ENCODE measurements at places on chromosomes 1 and 21. TPM values are rescaled to one million over a fixed set of nuclear protein-coding genes. Genes with fewer than 3 reads are reported as not detected.
A peak's percentile ranks its signal among the peaks of the same experiment; 100 is the strongest.

DNA sequence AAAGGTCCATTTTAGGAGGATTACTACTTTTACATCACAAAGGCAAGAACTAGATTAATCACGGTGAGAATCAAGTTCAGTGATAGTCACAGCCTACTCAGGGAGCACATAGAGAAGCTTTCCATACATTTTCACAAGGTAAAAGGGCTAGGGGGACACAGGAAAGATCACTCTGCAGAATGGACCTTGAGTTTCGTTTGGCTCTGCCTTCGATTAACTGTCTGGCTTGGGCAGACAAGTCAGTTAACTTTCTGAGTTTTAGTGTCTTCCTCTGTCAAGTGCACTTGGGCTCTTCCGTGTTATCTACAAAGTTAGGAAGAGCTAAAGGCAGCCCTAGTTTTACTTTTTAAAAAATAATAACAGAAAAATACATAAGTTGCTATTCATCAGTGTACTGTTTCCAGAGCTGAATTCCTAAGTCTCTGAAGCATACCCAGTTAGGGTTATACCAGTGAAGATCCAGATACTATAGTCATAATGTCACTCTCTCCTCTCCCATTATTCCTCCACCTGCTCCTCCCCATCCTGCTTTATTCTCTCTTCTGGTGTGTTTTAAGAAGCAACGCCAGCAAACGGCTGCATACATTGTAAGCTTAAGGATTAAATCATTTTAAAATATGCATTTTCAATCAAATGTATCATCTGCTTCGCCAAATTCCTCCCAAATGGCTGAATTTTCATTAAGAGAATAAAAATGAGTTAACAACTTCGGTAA lies 1.7 kb downstream of the CEP170 start:
- peak overlapping the region; percentile 99 for H3K27ac ChIP-seq
- H3K4me1 ChIP-seq: peaks cover 59% of the 10 kb centered on the region

Gene LCE3D
- not detected for polyA plus RNA-seq

Gene TRIM46
- 0.13 TPM for polyA plus RNA-seq

GRCh38 chr1:99970713-99971255 lies 988 bp downstream of the SLC35A3 start:
- H3K36me3 ChIP-seq: peaks cover 5% of the 10 kb centered on the region
- no peak for DNase-seq
- peak overlapping the region; percentile 99 for H3K4me3 ChIP-seq
- H3K27ac ChIP-seq: peak overlapping the region; percentile 95
- peaks cover 41% of the 10 kb centered on the region for H3K4me1 ChIP-seq
- no peaks in the 10 kb centered on the region for H3K27me3 ChIP-seq

DNA sequence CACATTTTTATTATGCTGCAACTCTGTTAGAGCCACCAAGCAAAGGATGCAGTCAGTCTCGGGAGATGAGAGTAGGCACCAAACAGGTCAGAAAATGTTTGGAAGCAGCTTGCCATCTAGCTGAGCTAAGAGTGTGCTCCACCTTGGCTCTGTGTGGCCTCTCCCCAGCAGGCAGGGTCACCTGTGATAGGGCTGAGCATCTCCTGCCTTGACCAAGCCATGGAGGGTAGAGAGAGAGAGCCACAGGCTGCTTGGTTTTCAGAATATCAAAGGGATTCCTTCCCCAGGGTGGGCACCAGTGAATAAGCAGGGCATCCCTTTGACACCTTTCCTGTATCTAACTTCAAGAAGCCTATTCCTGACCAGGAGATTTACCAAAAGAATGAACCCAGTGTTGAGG lies 135.5 kb downstream of the SDCCAG8 start:
- no peaks in the 10 kb centered on the region for H3K4me1 ChIP-seq
- no peaks in the 10 kb centered on the region for H3K36me3 ChIP-seq
- DNase-seq: no peak

Gene ELF3
- not detected for polyA plus RNA-seq

GRCh38 chr1:7110321-7110720 lies 325.1 kb downstream of the CAMTA1 start:
- H3K27ac ChIP-seq: no peak overlapping the region
- DNase-seq: no peak
- peaks cover 34% of the 10 kb centered on the region for H3K27me3 ChIP-seq
- H3K36me3 ChIP-seq: no peaks in the 10 kb centered on the region
- no peaks in the 10 kb centered on the region for H3K4me1 ChIP-seq

Gene MYOM3
- not detected for polyA plus RNA-seq

GRCh38 chr1:234544087-234544579 lies 65.2 kb upstream of the TARBP1 start:
- H3K27ac ChIP-seq: no peak overlapping the region
- peaks cover 18% of the 10 kb centered on the region for H3K27me3 ChIP-seq
- peaks cover 11% of the 10 kb centered on the region for H3K4me1 ChIP-seq
- no peaks in the 10 kb centered on the region for H3K36me3 ChIP-seq

Gene TFF2
- polyA plus RNA-seq: not detected

DNA sequence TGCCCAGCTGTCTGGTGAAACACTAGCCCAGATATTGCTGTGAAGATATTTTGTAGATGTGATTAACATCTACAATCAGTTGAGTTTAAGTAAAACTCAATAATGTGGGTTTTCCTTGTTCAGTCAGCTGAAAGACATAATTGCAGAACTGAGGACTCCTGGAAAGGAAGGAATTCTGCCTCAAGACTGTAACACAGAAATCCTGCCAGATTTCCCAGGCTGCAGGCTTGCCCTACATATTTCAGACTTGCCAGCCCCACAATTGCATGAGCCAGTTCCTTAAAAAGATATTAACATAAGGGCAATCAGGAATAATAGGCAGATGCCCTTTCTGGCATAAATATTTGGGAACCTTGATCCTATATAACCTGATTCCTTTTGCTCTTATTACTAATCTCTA lies 14.2 kb upstream of the NIBAN1 start:
- no peak overlapping the region for H3K4me3 ChIP-seq
- H3K27ac ChIP-seq: no peak overlapping the region
- no peak for DNase-seq
- H3K36me3 ChIP-seq: no peaks in the 10 kb centered on the region

DNA sequence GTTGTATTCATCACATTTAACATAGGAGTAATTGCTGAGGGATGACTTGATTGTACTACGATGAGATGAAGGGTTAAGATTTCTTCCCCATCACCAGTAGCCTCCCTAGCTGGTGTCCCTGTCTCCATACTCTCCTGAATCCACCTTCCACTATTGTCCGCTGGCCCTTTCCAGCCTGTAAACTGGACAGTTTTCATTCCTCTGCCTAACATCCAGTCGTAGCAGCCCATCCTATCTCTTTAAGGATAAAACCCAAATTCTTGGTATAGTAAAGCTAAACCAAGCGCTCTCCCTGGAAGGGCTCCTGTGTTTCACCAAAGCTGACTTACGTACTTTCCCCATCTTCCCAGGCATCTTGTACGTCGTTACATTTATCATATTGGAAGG lies 670 bp downstream of the COX20 start:
- H3K4me3 ChIP-seq: peak overlapping the region; percentile 97
- H3K27me3 ChIP-seq: no peaks in the 10 kb centered on the region
- peaks cover 64% of the 10 kb centered on the region for H3K4me1 ChIP-seq
- peak overlapping the region; percentile 100 for H3K27ac ChIP-seq
- DNase-seq: no peak

Gene FCGR1A
- polyA plus RNA-seq: not detected

Gene KRTAP12-2
- not detected for polyA plus RNA-seq

DNA sequence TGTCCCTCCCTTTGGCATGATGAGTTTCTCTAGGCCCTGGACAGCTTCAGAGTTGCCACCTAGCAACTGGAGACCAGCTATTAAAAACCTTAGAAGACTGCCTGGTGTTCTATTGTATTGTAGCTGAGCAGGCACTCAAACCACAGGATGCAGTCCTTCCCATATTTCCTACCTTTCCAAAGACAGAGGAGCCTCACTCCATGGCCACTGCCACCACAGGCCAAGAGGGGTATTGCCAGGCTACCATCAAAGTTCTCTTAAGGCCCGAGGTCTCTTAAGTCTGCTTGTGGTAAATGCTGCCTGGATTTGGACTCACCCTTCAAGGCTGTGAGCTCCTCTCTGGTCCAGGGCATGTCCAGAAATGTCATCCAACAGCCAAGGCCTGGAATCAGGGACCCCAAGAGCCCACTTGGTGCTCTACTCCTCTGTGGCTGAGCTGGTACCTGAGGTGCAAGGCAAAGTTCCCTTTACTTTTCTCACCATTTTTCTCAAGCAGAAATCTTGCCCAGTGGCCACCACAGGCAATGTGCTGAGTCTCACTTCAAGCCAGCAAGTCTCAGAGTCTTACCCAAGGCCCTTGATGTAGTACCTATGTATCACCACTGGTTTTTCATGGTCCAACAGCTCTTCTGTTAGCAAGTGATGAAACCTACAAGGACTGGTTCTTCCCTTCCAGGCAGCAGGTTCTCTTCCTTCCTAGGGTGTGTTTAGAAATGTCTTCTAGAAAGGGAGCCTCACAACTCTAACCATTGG lies 269.4 kb downstream of the AMY1C start:
- H3K27ac ChIP-seq: no peak overlapping the region
- H3K27me3 ChIP-seq: no peaks in the 10 kb centered on the region
- DNase-seq: no peak
- H3K4me3 ChIP-seq: no peak overlapping the region

GRCh38 chr1:167791281-167792187 lies 69.8 kb downstream of the MPZL1 start:
- H3K4me1 ChIP-seq: no peaks in the 10 kb centered on the region
- DNase-seq: no peak
- no peaks in the 10 kb centered on the region for H3K27me3 ChIP-seq
- H3K27ac ChIP-seq: peak overlapping the region; percentile 58

- no peak overlapping the region for H3K27ac ChIP-seq
- H3K36me3 ChIP-seq: no peaks in the 10 kb centered on the region
- H3K4me1 ChIP-seq: no peaks in the 10 kb centered on the region
- no peaks in the 10 kb centered on the region for H3K27me3 ChIP-seq
Measured at GRCh38 chr21:16330908-16331268, 601.1 kb downstream of the USP25 start.

DNA sequence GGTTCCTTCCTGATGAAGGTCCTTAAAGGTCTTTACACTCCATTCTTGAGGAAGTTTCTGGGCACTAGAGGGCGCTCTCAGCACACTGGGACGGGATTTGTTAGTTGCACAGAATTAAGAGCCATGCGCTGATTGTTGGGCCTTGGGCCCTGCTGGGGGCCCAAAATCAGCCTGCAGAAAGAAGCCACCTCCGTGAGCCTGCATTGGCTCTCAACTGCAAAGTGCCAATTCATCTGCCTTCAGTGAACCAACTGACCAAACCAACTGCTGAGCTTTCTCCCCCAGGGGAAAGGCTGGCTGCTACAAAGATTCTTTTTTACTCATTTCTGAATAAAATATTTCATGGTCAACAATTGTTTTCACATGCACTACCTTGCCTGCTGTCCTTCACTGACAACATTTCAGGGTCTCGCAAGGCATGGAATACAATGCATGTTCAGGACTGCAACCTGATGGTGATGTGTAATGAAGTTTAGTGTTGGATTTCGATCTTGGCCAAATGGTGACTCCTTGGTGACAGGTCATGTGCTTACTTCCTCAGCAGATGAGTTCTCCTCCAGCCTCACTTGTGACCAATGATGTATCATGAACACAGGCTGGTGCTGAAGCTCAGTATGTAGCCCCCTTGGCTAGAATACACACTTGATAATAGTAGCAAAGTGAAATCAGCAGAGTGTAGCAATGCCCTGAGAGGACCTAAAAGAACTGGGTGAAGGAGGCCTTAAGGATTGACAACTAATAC lies 45.7 kb upstream of the PRDX6 start:
- H3K36me3 ChIP-seq: no peaks in the 10 kb centered on the region
- H3K27ac ChIP-seq: no peak overlapping the region

- no peaks in the 10 kb centered on the region for H3K4me1 ChIP-seq
- H3K27ac ChIP-seq: no peak overlapping the region
- peaks cover 3% of the 10 kb centered on the region for H3K36me3 ChIP-seq
- peaks cover 27% of the 10 kb centered on the region for H3K27me3 ChIP-seq
Measured at GRCh38 chr1:7140251-7140650, 355.0 kb downstream of the CAMTA1 start.

- H3K36me3 ChIP-seq: no peaks in the 10 kb centered on the region
- H3K4me3 ChIP-seq: no peak overlapping the region
- H3K4me1 ChIP-seq: no peaks in the 10 kb centered on the region
- H3K27ac ChIP-seq: no peak overlapping the region
- H3K27me3 ChIP-seq: peaks cover 27% of the 10 kb centered on the region
- DNase-seq: no peak
Measured at GRCh38 chr1:17930635-17931034, 175.5 kb downstream of the ACTL8 start.

- no peak overlapping the region for H3K27ac ChIP-seq
- no peak for DNase-seq
- H3K4me3 ChIP-seq: no peak overlapping the region
Measured at GRCh38 chr1:66681686-66682085, 70.6 kb upstream of the DYNLT5 start.

Gene C1QA
- not detected for polyA plus RNA-seq

Gene SEMA4A
- polyA plus RNA-seq: 32.0 TPM

Gene ADAM30
- polyA plus RNA-seq: not detected

Gene ISG15
- 111 TPM for polyA plus RNA-seq

Gene F13B
- not detected for polyA plus RNA-seq

GRCh38 chr1:32876341-32877210 lies 5.9 kb upstream of the FNDC5 start:
- H3K4me3 ChIP-seq: no peak overlapping the region
- H3K36me3 ChIP-seq: no peaks in the 10 kb centered on the region
- H3K27ac ChIP-seq: no peak overlapping the region
- peaks cover 28% of the 10 kb centered on the region for H3K27me3 ChIP-seq
- H3K4me1 ChIP-seq: peaks cover 25% of the 10 kb centered on the region

Gene LHX8
- not detected for polyA plus RNA-seq

DNA sequence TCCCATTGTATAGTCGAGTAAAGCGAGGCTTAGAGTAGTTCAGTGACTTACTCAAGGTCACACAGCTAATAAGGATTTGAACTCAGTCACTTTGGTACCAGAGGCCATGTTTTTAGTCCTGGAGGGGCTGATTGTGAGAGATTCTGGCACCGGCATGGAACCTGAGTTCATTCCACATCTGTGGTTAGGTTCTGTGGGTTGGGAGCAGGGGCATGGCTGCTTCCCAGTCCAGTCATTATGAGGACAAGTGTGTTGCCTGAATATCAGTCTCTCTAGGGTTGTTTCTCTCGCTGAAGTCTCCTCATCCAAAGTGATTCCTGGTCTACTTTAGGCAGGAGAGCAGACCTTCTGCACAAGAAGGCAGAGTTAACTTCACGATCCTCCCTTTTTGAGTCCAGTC lies 90.6 kb downstream of the C1orf94 start:
- no peaks in the 10 kb centered on the region for H3K4me1 ChIP-seq
- no peak overlapping the region for H3K27ac ChIP-seq
- peaks cover 22% of the 10 kb centered on the region for H3K27me3 ChIP-seq
- no peaks in the 10 kb centered on the region for H3K36me3 ChIP-seq

DNA sequence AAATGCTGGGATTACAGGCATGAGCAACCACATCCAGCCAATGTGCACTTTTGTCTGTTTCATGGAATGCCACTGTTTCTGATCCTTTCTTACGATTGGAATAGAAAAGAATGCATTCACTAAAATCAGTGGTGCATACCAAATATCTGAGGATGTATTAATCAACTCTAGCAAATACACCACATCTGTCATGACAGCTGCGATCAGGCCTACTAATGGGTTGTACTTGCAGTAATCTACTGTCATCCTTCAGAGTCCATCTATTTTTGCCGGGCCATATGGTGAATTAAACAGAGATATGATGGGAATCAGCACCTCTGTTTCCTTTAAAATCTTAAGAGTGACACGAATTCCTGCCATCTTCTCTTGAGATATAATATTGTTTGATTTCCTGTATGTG lies 8.5 kb upstream of the USP1 start:
- no peak for DNase-seq
- H3K36me3 ChIP-seq: no peaks in the 10 kb centered on the region
- H3K4me3 ChIP-seq: no peak overlapping the region
- H3K27ac ChIP-seq: no peak overlapping the region
- no peaks in the 10 kb centered on the region for H3K27me3 ChIP-seq
- H3K4me1 ChIP-seq: no peaks in the 10 kb centered on the region

Gene COA6
- 28.7 TPM for polyA plus RNA-seq

GRCh38 chr1:71371581-71371980 lies 290.7 kb upstream of the ZRANB2 start:
- no peaks in the 10 kb centered on the region for H3K27me3 ChIP-seq
- H3K4me1 ChIP-seq: no peaks in the 10 kb centered on the region
- H3K27ac ChIP-seq: no peak overlapping the region
- no peak for DNase-seq
- no peaks in the 10 kb centered on the region for H3K36me3 ChIP-seq

Measured in naive B cell (primary cell).